ENCODE measurements at places on chromosomes 7 and 10.

- no peak for DNase-seq
Measured at GRCh38 chr7:568031-568951, 48.6 kb upstream of the PDGFA start.

DNA sequence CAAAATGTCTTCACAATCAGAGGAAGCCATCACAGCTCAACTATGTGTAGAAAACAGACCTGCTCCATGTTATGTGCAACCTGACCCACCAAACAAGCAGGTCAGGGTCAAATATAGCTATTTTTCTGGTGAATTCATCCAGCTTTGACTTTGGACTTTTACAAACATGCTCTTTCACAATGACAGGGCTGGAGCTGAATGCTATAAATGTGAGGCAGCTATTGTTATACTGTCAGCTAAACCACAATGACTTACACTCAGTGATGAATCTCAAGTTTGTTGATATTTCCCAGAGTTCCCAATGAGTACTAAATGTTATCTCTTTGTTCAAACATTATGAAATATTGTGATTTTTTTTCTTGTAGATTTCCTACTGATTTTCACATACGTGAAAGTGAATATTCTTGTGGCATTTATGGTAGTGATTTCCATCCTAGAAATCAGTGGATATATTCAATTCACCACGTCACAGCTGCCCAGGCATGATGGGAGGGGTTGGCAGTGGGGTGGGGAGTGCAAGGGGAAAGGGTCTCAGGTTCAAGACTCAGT lies 2.5 kb upstream of the ITIH2 start:
- DNase-seq: no peak

DNA sequence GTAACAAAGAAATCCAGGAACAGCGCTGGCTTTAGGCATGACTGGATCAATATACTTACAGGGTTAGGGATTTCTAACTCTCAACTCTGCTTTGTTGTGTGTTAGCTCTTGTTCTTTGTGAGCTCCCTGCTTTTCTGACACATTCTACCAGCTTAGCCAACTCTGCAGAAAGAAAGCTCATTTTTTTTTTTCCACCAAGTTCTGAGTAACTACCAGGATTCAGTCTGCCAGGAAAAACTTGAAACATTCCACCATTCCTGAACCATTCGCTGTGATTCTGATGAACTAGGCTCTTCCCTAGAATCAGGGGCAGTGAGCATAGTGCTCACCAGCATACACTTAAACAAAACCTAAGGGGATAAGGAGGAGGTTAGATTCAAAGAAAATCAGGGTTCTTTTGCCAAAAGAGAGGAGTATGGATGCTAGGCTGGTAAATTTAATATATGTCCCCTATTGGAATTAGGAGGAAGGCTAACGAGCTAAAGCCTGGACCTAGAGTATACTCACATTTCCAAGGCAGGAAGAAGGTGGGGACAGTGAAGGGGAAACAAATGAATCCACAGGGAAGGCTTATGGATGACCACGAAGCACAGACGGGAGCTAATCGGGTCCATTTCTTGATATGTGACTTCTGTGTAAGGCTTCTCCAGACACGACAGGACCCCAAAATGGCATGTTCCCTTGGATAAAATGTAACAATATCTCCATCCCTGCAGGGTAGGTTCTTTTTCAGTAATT lies 183.4 kb downstream of the PRKG1 start:
- DNase-seq: no peak

DNA sequence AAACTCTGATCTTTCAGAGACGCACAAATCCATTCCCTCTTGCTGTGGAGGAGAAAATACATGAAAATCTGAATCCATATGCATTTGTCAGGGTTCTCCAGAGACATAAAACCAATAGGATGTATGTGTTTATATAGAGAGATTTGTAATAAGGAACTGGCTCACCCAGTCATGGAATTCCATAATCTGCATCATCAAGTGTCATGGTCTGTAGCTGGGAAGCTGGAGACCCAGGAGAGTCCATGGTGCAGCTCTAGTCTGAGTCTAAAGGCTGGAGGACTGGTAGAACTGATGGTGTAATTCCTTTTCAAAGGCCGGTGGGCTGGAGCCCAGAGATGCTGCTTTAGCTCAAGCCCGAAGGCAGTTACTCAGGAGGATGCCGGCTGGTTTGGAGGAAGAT lies 134.0 kb downstream of the TCF7L2 start:
- no peak for DNase-seq

GRCh38 chr7:47505312-47506007 lies 76.5 kb downstream of the TNS3 start:
- DNase-seq: no peak

- DNase-seq: no peak
Measured at GRCh38 chr7:69885431-69885830, 287.2 kb downstream of the AUTS2 start.

GRCh38 chr7:150402671-150403321 lies 23.7 kb downstream of the ZNF775 start:
- no peak for DNase-seq

GRCh38 chr7:6172224-6172909 lies 100.1 kb downstream of the CYTH3 start:
- no peak for DNase-seq

- DNase-seq: no peak
Measured at GRCh38 chr7:37393476-37393875, 55.2 kb downstream of the ELMO1 start.

DNA sequence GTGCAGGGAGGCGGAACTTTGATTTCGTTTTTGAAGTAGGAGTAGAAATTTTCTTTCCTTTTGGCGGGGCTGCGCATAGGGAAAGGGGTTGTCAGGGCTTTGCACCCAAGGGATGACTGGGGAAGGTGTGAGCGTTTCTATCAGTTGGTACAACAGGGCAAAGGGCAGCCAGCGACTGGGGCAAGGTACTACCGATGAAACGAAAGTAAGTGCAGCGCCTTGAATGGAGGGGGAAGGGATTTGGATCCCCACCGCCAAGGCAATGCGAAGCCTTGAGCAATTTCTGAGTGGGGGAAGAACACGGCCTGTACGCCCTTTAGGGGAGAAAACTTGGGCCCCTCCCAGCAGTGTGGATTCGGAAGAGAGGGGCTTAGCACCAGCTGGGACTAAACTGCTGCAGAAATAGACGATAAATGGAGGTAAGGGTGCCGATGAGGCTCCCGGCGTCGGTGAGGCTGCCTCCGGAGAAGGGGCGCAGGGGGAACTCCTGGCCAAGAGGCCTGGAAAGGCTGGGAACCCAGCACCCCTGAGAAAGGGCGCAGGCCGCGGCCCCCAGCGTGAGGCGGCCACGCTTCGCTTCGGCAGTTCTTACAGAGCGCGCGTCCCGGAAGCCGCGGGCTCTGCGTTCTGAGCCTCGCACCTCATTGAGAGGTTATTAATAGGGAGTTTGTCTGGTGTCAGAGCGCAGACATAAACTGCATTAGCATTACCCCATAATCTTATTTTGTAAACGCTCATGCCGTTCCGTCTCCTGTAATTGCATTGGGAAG lies 10.0 kb upstream of the TLX1 start:
- DNase-seq: peak; percentile 30

DNA sequence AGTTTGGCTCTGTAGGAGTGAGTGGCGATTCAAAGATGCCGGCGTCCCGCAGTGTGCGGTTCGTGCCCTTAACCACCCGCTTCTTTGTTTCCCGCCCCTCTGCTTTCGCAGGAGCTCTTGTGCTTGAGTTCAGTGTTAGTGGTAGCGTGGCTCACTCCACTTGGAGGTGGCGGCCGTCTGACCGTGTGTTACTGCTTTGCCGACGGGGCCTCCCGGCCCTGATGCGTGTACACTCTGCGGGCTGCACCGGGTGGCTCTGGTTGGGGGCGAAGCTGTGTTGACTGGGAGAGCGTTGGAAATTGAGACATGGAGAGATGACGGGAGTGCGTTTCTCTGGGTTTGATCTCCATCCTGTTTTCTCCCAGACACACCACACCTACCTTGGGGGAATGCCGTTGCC lies 31.4 kb downstream of the SHH start:
- DNase-seq: no peak

DNA sequence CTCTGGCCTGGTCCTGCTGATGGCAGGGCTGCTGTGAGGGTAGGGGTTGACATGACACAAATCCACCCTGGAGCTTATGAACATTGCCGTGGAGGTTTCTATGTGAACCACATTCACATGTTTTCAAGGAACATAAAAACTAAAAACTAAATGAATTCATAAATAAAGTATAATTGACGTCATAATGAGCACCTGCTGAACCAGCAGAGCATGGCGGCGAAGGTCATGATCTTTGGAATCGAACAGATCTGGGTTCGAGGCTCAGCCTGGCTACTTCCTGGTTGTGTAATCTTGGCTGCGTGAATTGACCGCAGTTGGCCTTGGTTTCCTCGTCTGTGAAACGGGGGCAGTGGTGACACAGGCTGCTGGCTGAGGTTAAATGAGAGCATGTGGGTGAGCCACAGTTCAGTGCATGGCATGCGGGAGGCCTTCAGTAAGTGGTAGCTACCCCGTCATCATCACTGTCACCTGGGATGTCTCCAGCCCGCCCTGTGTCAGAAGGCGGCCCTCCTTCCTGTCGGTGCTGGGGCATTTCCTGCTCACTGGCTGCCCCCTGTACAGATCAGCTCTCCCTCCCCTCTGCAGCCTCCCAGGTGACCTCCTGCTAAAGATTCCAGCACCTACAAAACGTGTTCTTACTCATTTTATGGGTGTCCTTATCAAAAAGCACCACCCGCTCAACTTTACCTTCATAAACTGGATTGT lies 190.3 kb upstream of the SHH start:
- DNase-seq: no peak

DNA sequence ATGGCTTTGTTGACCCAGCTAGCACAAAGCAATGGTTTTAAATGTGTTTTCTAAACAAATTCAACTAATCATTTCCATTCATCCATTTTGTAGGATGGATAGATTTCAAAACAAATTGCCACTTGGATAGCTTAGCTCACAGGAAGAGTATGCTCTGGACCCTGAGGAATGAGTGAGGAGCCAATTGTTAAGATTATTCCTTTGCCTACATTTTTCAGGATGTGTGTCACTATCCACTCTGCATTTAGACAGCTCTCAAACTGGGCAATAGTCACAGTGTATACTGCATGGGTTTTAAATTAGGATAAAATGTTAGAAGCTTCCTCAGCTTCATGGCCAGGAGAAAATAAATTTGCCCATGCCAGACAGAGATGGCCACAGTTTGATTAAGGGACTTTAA lies 605.6 kb upstream of the TEX47 start:
- no peak for DNase-seq

GRCh38 chr7:113158756-113159155 lies 40.4 kb upstream of the SMIM30 start:
- DNase-seq: no peak

DNA sequence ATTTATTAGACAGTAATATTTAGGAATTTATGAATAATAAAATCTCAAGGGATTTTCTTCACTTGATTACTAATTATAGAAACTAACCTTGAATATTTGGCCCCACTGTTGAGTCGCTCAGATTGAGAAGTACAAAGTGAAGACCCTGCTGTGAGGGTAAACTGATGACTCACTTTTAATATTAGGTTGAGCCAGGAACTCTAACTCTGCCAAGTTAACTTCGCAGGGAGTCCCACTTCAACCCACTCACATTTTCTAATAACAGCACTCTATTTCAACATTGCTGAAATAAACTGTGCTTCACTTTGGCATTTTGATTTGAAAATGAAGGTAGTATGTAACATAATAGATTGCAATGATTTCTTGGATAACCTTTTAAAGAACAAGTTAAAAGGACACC lies 200.7 kb downstream of the POLR1F start:
- no peak for DNase-seq

GRCh38 chr10:77305650-77306632 lies 331.7 kb downstream of the KCNMA1 start:
- no peak for DNase-seq

- no peak for DNase-seq
Measured at GRCh38 chr7:99016196-99016595, 127.7 kb downstream of the SMURF1 start.

DNA sequence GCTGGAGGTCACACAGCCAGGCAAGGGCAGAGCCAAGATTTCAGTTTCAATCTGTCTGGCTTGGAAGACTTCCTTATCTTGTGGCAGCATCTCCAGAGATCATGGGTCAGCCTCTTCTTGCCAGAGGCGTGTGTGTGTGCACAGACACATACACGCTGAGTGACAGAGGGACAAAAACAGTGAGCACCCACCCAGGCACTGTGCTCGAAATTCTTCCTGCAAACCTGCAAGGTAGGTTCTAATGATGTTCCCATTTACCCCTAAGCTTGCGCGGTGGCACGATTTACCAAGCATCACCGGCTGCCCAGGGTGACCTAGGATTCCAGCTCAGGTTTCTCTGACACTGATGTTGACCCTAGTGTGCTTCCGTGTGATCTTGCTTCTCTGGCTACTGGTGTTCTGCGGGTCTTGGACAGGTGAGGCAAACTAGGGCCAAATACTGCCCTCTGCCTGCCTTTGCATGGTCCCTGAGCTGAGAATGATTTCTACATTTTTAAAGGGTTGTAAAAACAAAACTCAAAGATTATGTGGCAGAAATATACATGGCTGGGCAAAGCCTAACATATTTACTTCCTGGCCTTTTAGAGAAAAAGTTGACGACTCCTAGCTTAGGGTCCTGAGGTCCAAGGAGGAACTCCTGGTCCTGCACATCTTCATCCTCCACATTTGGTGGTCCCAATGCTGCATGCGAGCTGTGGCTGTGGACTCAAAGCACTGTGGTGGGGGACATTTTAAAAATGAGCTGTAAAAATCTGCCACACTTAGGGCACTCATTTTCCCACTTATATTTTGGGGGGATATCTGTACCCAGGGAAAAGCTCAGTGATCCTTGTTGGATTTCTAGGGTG lies 268.5 kb downstream of the RPS24 start:
- no peak for DNase-seq

GRCh38 chr7:108072739-108073138 lies 57.4 kb downstream of the LAMB4 start:
- DNase-seq: no peak

DNA sequence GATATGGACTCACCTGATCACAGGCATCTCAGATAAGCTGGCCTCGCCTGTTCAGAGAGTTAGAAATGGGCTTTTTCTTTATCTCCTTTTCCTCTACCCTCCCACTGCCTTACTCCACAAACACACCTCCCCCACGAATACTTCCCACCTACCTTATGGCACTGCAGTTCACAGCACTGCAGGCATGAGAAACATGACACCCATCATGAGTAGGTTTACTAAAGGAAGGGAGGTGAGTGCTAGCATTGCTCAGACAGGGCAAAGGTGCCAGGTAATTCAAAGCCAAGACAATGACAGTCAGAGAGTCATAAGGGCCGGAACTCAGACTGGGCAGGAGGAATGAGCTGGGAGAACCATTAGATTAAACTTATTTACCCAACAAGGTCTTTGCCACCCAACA lies 220.6 kb downstream of the FAM107B start:
- DNase-seq: no peak

All from CD4-positive, alpha-beta T cell treated with Interleukin-1 beta for 1 hour (primary cell).